ENCODE measurements at places on chromosomes 3 and 15.

DNA sequence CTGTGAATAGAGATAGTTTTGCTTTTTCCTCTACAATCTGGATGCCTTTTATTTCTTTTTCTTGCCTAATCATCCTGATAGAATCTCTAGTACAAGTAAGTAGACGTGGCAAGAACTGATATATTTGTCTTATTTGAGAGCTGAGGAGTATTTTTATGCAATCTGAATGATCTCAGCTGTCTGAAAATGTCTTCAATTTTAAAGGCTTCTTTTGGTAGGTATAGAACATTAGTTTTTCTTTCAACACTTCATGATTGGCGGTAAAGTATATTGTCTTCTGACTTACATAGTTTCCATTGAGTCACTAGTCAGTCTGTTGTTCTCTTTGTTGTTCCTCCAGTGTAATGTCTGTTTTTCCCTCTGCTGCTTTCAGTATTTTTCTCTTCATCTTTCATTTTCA, 31.3 kb downstream of the MGA start:
- no peak for DNase-seq

DNA sequence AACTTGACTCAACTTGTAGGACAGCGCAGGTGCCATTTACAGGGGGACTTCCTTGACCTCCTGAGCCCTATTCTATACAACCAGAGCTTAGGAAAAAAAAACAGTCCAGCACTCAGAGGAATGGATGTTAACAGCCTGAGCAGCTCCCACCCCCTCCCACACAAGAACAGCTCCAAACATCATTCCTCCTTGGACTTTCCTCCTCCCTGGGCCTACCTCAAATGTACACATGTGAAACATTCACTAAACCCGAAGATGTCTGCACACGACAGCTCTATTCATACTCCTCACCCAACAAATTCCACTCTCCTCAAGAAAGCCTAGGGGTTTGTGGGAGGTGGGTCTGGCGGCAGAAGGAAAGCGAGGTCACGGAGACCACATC, 503 bp upstream of the ATRIP start:
- no peak for DNase-seq

GRCh38 chr15:58440922-58441321, 9.1 kb downstream of the LIPC start:
- no peak for DNase-seq

GRCh38 chr3:119664850-119665379, 4.5 kb upstream of the POPDC2 start:
- DNase-seq: no peak

DNA sequence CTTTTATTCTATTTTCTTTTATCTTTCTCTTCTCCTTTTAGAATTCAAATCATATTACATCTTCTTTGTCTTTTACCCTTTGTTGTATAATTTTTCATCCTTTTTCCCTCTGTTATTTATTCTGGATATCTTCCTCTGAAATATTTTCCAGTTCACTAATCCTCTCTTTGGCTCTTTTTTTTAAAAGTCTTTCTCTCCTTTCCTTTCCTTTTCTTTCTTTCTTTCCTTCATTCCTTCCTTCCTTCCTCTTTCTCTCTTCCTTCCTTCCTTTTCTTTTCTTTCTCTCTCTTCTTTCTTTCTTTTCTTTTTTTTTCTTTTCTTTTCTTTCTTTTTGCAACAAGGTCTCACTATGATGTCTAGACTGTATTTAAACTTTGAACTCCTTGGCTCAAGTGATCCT, 9.3 kb downstream of the SUSD5 start:
- no peak for DNase-seq

DNA sequence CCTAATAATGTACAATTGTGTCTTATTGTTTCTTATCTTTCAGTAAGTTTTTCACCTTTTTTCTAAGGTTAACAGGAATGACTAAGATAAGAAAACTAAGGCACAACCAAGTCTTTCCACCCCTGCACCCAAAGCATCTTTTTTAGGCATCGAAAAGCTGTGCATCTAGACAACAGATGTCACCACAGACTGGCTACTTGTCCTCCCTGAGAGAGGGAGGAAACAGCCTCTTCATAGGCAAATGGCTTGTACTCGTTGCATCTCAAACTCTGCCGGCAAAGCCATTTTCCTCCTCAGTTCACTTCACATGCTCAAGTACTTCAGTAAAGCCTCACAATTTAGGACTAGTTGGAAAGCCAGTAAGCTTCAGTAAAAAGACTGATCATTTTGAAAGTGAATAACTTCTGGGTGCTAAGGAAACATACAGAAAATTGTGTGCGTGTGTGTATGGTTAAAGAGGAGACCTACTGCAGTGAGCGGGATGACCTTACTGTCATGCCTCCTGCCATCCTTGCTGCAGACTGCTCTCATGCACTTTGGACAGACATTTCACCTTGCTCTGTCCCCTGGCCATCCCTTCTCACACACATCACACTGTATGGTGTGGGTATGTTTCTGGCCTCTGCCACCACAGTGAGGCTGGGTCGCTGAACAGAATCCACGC, 36.5 kb upstream of the HACD2 start:
- DNase-seq: no peak

GRCh38 chr3:182709306-182709705, 84.0 kb upstream of the ATP11B start:
- no peak for DNase-seq

DNA sequence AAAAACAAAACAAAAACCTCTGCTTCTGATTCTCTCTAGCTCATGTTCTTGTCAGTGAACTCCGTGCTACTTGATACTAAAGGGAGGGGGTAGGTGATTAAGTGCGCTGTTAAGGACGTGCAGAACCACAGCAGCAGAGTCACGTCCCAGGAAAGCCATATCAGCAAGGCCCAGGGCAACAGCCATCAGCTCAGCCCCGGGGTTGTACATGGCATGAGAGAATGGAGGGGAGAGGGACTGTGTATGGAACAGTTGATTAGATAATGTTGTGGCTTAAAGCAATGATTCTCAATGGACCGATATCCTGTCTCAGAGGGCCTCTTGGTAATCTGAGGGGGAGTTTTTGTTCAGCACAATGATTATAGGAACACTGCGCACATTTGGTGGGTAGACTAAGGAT, 27.6 kb downstream of the C2CD4A start:
- no peak for DNase-seq

GRCh38 chr3:149417727-149418126, 40.3 kb upstream of the TM4SF1 start:
- no peak for DNase-seq

DNA sequence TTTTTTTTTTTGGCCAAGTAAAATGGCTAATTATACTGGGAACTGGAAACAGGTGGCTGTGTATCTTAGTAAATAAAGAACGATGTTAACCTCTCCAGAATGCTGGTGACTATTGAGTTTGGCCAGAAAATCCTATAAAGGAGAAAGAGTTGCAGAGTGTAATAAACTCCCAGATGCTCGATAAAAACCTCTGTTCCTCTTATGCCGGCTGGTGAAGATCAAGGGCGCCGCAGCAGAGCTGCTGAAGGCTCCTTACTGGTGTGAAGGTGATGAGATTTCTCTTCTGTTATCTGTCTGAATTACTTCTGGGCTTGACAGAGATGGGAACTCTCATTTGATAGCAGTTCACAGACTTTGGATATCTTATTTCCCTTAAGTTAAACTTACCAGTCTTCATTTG, 104.6 kb downstream of the PTPRG start:
- DNase-seq: no peak

DNA sequence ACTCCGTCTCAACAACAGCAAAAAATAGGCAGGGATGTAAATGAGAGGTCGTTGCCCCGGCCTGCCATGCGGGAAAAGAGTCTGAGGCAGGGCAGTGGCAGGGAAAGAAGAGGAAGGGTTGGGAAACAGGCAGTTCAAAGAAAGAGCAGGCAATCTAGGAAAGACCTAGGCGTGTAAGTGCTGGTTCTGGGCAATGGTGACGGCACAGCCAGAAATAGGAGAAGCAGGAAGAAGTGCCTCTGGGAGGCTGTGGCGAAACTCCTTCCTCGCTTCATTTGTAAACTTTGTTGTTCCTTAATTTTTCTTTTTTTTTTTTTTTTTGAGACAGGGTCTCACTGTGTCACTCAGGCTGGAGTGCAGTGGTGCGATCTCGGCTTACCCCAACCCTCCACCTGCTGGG, 4.3 kb downstream of the SLC51A start:
- DNase-seq: no peak

GRCh38 chr3:58241306-58242044, 3.9 kb downstream of the ABHD6 start:
- no peak for DNase-seq

All from stimulated activated CD4-positive, alpha-beta T cell treated with anti-CD3 and anti-CD28 coated beads, Interleukin-4, amount 100 ng/mL, for 1 hour (primary cell).